Activated effector memory CD4-positive, alpha-beta T cell treated with anti-CD3 and anti-CD28 coated beads, Interleukin-2, amount 50 U/mL, for 16 hours (primary cell): ENCODE measurements at places on chromosomes 3 and 15.

- no peak for DNase-seq
Observed at GRCh38 chr3:151539599-151539998, 78.7 kb upstream of the IGSF10 start.

GRCh38 chr3:49422379-49423248, at the start of gene AMT:
Gene AMT, minus strand, starts transcription at chr3:49422473. Its CDS starts 23 bp downstream, at chr3:49422450.
- DNase-seq: no peak

DNA sequence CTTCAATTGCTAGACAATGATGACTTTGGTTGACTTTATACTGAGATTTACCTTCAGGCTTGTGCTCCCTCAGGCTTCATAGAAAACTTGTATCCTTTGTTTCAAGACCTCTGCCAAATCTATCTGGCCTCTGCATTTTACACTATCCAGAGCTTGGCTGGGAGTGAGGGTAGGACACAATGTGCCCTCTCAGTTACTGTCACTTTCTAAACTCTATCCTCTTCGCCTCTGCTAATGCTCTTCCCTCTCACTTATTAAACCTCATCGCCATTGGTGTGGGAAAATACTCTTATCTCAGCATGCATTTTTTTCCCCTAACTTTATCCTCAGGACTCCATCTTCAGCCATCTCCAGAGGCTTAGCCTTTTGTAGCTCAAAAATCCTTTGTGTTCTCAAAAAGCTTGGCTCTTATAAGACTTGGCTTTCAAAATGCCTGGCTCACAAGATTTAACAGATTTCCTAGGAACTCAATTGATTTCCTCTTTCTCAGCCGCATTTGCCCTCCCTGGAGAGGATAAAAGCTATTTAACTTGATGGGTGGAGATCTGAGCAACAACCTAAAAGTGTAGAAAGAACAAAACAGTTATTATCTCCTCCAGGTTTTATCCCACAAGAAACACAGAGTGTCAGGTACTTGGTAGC, 28.3 kb downstream of the SUCNR1 start:
- DNase-seq: no peak

DNA sequence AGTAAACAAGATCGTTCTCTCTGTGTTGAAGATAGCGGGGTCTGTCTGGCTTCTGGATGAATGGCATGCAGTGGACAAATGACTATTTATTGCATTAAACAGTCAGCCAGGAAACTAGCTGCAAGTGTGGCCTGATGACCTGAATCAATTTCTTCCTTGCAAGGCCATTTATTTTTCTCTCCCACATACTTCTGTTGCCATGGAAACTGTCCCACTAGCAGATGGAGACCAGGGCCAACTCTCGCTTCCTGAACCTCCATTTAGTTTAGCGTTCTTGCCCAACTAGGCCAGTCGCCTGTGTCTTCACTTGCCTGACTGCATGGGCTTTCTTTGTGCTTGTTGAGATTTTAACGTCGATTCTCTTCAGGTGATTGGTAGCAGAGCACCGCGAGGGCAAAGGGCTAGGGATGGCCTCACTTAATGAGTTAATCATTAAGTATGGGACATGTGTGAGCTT, 27.6 kb downstream of the LMCD1 start:
- no peak for DNase-seq

- no peak for DNase-seq
Observed at GRCh38 chr3:67357610-67358458, 296.6 kb downstream of the SUCLG2 start.

DNA sequence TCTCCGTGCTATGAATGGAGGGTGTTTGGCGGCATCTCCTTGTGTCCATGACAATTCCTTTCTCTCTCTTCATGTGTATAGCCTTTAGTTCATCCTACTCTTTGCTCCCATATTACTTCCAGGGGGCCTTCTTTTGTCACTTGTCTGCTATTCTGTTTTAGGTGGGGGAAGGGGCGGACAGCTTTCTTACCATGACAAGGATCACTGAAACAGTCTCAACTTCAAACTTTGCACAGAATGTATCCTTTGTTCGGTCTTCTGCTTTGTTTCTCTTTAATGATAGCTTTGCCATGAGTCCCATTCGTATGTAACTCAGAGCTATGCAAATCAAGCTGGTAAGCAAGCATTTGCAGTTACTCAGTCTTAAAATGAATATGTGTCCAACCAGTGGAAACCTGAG, 294.2 kb downstream of the TIGIT start:
- no peak for DNase-seq

DNA sequence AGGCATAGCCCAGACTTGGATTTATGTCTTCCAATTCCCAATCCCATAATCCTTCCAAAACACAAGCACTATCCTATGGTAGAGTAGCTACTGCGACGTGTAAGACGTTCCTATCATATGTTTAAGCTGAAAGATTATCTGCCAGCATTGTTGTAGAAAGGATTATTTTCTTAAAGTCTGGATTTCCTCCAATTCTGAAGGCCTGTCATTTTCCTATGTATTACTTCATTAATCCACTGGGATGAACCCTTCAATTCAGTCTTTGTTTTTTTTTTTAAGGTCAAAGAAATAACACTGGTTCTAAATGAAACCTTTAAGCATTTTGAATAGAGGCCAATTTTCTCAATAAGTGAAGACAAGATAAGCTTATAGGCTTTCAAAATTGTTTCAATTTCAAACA, 289.0 kb downstream of the SLC9A9 start:
- no peak for DNase-seq

DNA sequence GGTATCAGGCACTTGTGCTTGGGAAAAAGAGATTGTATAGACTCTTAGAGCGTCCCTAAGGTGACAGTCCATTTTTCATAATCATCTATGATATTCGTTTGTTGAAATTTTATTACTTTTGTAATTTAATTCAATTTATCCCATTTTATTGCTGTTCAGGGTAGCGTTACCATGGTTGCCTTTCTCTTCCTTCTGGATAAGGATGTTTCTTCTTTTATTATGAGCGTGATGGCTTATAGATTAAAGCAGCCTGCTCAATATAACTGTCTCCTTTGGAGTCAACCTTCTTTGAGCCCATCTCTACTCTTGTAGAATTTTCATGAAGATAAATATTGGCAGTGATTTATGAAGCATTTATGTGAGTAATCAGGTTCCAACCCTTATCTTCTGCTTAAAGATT, 182.0 kb downstream of the LRTM1 start:
- DNase-seq: no peak

- no peak for DNase-seq
Observed at GRCh38 chr15:31974154-31974794, 56.0 kb upstream of the CHRNA7 start.

- no peak for DNase-seq
Observed at GRCh38 chr15:93246266-93247242, 157.5 kb upstream of the RGMA start.

GRCh38 chr3:33211444-33211843, 7.2 kb downstream of the SUSD5 start:
- no peak for DNase-seq

GRCh38 chr15:80565988-80566387, 129.1 kb upstream of the ABHD17C start:
- DNase-seq: no peak

DNA sequence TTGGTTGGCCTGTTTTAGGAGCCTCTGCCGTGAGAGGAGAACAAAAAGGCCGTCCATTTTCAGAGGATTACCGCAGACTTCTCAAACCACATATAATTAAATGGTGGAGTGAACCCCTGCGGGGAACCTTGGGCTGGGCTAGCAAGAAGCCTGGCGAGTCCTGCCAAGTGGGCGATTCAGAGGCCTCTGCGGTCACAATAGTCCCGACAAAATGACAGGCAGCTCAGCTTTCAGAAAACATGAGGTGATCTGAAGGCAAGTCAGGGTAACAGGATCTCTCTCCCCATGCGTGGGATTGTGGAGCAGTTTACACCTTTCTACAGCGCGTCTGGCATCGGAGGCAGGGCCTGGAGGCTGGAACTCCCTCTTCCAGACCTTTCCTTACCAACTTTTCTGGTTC, 134.8 kb downstream of the ASB7 start:
- no peak for DNase-seq

- no peak for DNase-seq
Observed at GRCh38 chr3:43273416-43273815, 12.9 kb upstream of the SNRK start.

- DNase-seq: no peak
Observed at GRCh38 chr3:107430214-107430995, 53.2 kb downstream of the CCDC54 start.

GRCh38 chr15:101444807-101445508, 44.5 kb downstream of the PCSK6 start:
- DNase-seq: no peak

- no peak for DNase-seq
Observed at GRCh38 chr3:177146646-177147045, 50.6 kb downstream of the TBL1XR1 start.

- no peak for DNase-seq
Observed at GRCh38 chr3:158775426-158776410, 26.1 kb upstream of the MFSD1 start.

DNA sequence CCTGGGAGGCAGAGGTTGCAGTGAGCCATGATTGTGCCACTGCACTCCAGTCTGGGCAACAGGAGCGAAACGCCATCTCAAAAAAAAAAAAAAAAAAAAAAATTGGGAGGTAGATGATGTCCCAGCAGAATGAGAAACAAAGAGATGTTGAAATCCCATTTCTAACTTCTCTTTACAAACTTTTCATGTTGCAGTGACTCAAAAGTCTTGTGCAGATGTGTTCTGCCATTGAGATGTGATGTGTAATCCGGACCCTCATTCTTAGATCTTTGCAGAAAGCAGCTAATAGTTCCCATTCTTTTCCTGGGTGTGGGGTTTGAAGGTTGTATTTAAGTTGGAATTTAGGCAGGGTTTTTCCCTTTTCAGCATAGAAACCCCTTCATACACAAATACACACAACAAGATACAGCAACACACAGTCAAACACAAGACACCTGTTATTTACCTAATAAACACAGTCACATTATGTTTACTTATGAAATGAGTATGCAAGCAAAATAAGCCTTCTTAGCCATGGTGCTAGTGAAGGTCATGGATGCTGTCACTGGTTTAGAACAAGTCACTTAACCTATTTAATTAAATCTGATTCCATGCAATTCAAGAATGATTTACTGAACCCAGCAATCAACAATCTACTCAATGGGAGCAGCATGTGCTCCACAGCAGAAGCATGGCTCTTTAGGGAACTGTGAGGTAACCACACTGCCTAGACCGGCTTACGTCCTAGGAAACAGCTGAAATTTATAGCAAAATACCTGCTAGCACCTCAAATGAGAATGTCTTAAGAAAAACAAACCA, 14.9 kb downstream of the SIAH2 start:
- DNase-seq: no peak

DNA sequence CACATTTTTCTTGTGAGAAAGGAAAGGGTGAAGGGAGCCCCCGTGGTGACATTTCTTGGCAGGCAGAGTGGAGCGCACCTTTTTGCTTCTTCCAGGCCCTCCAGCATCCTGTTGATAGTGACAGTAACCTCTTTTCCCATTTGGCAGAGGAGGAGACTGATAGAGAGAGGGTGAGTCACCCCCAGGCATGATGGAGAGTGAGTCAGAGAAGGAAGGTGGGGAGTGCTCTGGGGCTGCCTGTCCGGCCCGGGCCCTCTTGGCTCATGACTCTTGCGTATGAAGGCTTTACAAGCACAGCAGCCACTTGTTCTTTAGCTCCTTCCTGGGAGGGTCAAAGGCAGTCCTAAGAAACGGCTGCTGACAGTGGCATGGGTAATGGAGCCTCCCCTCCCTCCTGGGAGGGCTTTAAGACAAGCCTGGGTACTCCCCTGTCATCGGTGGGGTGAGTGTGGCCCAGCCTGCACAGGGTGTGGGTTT, 16.0 kb downstream of the ANKRD63 start:
- no peak for DNase-seq
